Kidney (tissue), 22 donors: ENCODE measurements at places on chromosomes 6 and 20. TPM values are rescaled to one million over a fixed set of nuclear protein-coding genes. Genes with fewer than 3 reads are reported as not detected.

- no peak for DNase-seq
Measured at GRCh38 chr6:167685654-167686053, 141.1 kb upstream of the AFDN start.

DNA sequence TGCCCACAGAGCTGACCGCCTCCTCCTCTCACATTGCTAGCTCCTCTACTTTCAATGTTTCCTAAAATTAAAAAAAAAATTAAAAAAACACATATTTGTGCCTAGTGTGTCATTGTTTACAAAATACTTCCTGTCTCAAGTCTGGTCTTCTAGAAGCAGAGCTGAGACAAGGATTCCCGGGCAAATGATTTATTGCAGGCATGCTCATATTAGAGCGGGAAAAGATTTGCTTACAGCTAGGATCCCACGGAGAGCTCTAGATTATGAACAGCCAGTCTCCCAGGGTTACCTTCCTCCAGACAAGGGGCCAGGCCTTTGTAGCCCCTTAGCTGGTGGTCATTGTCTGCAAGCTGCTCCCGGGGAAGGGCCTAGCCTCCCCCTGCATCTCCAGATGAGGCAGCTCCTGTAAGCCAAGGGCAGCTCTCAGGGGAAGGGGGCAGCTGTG, 9.4 kb downstream of the PACSIN1 start:
- DNase-seq = no peak

DNA sequence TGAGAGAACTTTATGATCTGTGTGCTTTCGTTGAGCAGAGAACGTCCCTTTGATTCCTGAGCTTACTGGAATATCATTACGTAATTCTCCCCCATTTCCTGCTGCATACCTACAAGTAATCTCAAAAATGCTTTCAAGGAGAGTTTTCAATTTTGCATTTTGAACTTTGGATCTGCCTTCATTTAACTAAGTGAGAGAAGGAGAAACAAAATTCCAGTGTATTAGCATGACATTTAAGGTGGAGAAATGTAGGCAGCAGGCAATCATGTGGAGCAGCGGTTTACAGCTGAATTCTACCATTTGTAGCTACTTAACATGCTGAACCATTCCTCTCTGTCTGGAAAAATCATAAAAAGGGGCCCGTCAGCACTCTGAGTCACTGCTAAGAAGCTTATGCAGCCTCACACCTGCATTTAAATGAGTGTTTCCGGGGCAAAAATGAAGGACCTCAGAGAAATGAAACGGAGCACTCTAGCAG, 451.5 kb downstream of the PLCB1 start:
- peak; percentile 80 for DNase-seq

- DNase-seq = no peak
Measured at GRCh38 chr20:18717062-18717461, 96.5 kb upstream of the SCP2D1 start.

FYN gene
- 52.4 TPM for total RNA-seq

PRDM13 gene
- total RNA-seq = not detected

DNA sequence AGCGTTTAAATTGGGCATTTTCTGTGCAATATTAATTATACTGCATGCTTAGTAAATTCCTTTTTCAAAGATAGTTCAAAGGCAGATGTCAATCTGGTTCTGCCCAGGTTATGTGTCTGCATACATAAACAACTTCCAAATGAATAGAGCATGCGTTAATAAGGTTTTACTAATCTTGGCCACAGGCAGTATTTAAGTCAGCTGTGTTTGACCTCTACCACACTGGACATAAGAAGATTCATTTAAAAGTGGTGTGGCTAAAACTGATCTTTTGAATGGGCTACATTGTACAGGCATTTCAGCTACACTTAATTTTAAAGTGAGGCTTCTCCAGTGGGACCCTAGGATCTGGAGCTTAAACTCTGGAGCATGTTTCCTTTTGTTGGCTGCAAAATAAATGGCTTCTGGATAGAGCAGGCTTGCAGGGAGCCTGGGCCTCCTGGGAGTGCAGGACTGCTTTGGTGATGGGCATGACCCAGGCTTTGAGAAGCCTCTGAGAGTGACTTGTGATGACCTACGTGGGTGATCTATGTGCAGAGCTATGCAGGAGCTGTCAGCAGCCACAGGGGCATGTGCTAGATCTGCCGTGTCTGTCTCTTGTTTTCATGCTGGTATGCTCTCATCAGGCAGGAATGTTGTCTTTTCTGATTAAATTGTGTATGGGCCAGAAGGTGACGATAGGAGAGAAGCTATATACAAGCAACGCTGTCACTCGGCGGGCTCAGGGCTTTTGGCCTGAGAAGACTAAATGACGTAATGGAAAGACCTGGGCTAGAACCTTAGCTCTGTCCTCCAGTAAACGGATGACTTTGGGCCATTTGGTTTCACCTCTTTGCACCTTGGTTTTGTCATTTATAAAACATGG, 331.2 kb downstream of the QKI start:
- DNase-seq = peak; percentile 54

PSORS1C1 gene
- total RNA-seq = 3.6 TPM

DNA sequence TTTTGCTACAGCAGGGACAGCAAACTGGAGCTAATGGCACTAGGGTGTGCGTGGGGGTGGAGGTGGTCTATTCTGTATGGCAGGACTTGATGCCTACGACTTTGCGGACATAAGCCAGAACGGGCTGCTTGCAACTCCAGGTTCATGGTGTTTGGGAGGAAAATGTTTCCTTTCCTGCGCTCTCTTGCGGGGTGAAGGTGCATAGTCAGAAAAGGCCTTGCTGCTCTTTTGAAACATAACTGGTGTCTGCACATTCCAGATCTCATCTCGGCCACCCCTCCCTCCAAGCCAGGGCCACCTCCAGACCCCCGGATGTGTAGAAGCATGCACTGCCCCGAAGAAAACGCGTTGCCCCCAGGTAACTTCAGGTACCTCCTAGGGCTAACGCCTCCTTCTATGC, 8.1 kb downstream of the FOXA2 start:
- no peak for DNase-seq

CCN5 gene
- 3.1 TPM for total RNA-seq

PI3 gene
- total RNA-seq = 8.7 TPM

BTNL2 gene
- not detected for total RNA-seq

- DNase-seq = no peak
Measured at GRCh38 chr20:58573986-58574385, 58.8 kb upstream of the APCDD1L start.

GRCh38 chr6:132131758-132132157, 180.6 kb upstream of the CCN2 start:
- DNase-seq = no peak

GRCh38 chr6:43740321-43740960, 29.6 kb upstream of the VEGFA start:
- DNase-seq = peak; percentile 50

- no peak for DNase-seq
Measured at GRCh38 chr20:16293590-16293989, 279.7 kb downstream of the KIF16B start.

ARMC2 gene
- 12.7 TPM for total RNA-seq

MAPK13 gene
- 43.3 TPM for total RNA-seq

GRCh38 chr6:45661661-45662060, 283.9 kb upstream of the SUPT3H start:
- peak; percentile 32 for DNase-seq

- no peak for DNase-seq
Measured at GRCh38 chr20:40966103-40966502, 62.5 kb upstream of the TOP1 start.

DNA sequence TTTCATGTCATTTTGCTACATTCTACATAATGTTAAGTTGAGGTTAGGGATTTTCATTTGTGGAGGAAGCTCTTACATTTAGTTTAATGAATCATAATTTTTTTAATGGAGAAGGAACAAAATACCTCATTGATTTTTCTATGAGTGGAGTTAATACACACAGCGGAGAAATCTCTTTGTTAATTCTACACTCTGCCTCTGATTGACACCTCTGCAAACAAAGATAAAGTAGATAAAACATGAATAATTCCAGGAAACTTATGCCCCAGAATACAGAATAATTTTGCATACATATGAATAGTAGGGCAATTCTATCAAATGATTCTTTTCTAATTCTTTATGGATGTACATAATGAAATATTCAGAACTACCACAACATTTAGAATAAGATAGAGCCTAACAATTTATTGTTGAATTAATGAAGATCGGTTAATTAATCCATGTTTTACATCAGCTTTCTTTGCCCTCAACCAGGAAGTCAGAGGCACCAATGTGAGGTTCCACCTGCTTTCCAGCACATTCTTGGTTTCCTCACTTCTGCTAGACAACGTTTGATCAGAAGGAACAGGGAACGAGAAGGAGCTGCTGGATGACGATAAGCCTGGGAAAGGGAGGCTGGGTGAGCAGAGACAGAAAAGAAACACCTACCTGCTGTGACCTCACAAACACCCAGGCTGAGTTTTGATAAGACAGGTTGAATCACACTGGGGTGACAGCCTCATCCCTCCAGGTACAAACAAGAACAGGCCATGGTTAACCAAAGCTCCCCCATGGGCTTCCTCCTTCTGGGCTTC, 4.3 kb downstream of the OR2H1 start:
- DNase-seq = no peak

GRCh38 chr6:133114973-133115372, 126.2 kb upstream of the EYA4 start:
- no peak for DNase-seq

DNA sequence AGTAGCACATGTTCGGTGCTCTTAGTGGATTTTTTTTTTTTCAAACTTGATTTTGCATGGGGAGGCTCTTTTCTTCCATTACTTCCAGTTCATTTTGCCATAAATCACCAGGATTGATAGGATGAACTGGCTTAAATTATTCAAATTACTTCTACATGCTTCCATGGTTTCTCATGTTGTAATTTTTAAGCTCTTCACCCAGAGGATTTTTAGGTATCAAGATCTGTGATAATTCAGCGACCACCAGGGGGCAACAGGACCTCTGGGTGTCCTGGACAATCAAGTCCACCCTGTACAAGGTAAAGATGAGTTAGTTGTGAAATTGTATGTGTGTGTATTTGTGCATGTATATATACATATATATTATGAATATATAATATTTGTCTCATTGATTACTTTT, 4.2 kb upstream of the EPHA7 start:
- no peak for DNase-seq

DNA sequence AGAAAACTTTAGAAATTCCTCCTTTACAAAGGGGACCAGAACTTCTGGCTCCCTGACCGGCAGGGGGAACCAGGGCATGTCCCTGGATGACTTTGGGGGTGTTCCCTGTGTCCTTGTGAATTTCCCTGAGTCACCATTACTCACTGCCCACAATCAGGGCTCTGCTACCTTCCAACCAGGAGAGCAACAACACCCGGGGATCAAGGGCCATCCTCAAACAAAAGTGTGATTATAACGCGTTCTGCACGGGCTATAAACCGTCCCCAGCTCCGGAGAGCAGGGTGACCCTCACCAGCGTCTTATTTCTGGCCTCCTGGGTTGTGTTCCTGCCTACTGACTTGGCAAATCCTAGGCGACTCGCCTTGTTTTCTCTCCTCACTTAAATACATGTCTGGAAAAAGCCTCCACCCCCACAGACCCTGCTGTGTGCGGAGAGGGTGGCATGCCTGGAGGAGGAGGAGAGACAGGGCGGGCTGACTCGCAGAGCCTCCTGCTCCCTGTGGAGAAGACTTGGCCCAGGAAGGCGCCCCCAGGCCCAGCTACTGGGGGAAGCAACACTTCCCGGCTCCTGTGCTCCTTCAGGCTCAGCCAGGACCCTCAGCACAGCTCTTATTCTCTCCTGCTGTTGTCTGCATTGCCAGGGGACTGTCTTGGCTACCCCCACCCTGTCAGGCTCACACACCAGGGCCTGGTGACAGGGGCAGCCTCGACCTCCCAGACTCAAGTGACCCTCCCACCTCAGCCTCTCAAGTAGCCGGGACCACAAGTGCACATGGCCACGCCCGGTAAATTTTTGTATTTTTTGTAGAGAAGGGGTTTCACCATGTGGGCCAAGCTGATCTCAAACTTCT, 54.1 kb downstream of the FGD2 start:
- peak; percentile 76 for DNase-seq

OR2H2 gene
- total RNA-seq = not detected
